ENCODE measurements at places on chromosomes 1 and 21.
A peak's percentile ranks its signal among the peaks of the same experiment; 100 is the strongest.

- no peak for DNase-seq
These were observed 8.6 kb upstream of the IFNAR1 start for GRCh38 chr21:33315946-33316710.

DNA sequence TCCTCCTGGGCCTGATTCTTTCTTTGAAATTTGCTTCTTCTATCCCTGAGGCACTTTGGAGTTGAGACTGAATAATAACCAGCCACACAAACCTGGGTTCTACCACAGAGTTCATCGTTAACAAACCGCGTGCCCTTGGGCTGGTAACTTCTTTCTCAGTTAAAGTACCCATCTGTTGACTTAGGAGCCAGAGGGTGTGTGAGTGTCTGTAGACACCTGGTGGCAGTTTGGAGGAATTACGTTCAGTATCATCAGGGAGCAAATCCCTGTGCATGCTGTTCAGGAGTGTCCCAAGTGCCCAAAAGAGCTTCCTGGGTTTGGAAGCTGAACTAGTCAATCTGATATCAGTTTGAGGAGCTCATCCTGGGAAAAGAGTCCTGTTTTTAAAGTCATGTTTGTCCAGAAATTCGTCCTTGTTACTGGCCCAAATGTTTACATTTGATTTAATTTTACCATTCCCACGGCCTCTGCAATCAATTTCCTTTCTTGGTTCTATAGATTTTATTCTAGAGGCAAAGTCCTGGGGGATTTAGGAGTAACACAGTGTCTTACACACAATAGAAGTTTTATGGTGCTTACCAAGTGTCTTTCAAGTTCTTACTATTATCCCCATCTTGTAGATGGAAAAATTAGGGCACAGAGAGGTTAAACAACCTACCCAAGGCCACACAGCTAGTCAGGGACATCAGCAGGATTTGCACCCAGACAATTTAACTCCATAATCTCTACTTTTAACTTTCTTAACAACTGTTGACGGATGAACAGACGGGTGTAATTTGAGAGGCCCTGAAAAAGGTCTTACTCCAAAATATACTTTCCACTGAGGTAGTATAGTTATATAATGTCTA lies 26.7 kb upstream of the RPTN start:
- peak; percentile 57 for DNase-seq

DNA sequence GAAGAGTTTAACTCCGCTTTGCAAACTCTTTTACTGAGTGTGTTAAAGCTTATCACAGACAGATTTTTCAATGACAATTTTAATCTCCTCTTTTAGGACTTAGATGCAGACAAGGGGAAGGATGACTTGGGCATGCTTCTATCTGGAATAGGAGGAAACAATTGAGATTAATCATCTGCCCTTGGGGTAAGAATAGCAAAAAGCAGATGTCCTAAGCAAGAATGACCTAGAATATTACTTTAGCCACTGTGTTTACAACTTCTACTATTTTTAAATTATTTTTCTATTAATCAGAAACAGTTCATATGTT lies 569.0 kb upstream of the ADGRL2 start:
- DNase-seq: no peak

GRCh38 chr1:12315146-12315545 lies 85.3 kb downstream of the VPS13D start:
- no peak for DNase-seq

DNA sequence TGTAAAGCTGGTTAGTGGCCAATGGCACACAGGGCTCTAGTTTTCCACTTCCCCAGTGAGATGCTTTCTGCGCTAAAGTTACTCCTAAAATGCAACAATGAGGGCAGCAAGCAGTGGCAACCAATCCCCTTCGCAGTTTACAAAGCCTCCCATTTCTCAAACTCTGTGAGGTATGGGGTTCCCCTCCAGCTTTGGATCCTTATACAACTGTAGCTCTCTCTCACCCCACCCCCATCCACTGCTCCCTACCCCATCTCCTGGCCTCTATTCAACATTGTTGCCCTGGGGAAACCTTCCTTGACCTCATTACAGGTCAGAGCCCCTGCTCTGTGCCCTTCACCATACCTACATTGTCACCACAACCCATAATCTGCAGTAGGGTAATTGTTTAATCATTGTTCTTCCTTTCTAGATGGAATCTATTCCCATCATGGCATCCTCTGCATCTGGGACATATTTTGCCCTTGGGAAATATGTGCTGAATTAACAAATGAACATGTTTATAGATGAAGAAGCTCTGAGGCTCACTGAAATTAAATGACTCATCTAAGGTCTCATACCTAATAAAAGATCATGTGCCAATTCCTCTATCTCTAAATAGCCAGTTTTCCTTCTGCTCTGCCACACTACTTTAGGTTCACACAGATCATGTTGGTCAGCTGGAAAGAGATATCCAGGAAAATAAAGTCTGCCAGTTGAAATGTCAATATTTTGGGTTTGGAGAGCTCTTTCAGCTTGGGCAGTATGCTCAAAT lies 12.6 kb downstream of the KIAA0040 start:
- no peak for DNase-seq

- DNase-seq: no peak
These were observed 177.3 kb upstream of the PTBP2 start for GRCh38 chr1:96544051-96544830.

DNA sequence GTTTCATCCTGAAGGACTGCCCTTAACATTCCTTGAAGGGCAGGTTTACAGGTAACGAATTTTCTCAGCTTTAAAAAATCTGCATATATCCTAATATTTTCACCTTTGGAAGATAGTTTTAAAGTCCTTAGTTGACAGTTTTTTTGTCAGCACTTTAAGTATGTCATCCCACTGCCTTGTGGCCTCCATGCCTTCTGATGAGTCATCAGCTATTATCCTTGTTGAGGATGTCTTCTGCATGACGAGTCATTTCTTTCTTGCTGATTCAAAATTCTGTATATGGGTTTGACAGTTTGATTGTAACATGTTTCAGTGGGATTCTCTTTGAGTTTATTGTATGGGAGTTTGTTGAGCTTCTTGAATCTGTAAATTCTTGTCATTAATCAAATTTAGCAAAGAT lies 500.6 kb downstream of the DISC1 start:
- no peak for DNase-seq

DNA sequence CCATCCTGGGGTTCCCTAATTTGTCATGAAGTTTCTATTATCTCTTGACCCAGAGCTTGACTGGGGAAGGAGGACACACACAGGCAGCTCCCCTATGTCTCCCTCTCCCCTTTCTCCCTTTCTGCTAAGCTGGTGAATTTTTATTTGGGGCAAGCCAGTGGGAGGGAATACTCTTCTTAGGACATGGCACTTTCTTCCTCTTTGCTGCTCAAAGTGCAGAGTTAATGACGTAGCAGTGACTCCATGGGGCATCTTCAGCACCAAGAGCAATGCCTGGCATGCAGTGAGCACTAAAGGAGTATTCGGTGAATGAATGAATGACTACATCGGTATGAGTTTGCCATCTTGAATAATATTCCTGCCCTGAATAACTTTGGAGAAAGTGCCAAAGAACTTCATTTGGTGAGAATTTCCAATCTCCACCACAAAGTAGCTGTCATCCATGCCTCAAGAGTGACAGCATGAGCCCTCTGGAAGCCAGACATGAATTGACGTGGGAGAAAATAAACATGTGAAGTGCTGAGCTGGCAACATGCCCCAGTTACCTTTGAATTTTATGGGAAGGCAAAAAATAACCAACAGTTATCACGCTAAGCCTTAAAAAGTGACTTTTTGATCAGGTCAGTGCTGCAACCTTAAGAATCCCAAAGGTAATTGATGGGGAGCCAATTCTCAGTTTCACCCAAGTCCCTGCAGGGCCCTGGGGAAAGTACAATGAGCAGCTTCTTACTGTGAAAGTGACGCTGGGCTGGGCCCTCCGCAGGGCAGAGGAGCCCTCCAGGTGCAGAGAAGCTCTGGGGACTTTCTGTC lies 22.1 kb upstream of the ATF3 start:
- DNase-seq: no peak

GRCh38 chr1:184965944-184966860 lies 8.1 kb downstream of the NIBAN1 start:
- DNase-seq: no peak

GRCh38 chr1:230867101-230867902 lies 1.0 kb downstream of the C1orf198 start:
- DNase-seq: no peak

DNA sequence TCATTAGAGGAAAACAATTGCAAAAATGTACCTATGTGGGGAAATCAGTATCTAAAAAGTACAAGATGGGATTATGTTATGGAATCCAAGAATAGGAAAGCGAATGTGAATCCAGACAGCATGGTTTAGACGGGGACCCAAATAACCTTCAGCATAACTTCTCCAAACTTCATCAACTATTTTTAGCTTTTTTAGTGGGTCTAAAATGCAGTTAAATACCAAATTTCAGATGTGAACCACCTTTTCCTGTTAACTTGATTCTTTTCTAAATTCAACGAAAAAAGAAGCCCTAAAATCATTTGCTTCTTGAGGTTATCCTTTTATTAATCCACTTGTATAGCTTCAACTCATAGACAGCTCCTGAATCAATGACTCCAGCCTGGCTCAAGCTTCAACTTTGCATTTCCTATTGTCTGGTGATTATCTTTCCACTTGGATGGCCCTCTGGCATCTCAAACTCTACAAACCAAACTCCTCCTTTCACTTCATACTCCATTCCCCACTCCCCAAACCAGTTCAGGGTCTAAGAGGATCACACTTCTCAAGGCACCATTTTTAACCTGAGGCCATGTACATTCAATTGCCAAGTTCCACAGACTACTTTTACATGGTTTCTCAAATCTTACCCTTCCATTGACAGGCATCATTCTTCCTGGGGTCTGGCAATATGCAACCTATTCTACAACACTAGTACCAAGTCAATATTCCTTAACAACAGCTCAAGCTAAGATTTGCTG lies 7.4 kb downstream of the ERRFI1 start:
- no peak for DNase-seq

DNA sequence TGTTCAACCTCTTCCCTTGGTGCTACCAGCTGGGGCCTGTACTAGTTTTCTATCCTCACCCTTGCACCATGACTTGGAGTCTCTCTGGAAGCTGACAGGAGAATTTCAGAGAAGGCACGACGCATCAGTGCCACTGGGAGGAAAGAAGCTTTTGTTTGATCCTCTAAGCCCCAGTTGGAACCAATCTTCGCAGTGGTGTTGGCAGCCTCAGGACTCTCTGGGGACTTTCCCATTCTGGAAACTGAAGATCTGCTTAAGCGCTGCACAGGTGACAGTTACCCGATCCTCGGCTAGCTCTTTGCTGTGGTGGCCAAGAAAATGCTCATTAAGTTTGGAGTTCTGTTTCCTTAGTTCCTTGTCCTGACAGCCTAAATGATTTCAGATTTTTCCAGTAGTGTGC lies 222.3 kb downstream of the RHOU start:
- no peak for DNase-seq

DNA sequence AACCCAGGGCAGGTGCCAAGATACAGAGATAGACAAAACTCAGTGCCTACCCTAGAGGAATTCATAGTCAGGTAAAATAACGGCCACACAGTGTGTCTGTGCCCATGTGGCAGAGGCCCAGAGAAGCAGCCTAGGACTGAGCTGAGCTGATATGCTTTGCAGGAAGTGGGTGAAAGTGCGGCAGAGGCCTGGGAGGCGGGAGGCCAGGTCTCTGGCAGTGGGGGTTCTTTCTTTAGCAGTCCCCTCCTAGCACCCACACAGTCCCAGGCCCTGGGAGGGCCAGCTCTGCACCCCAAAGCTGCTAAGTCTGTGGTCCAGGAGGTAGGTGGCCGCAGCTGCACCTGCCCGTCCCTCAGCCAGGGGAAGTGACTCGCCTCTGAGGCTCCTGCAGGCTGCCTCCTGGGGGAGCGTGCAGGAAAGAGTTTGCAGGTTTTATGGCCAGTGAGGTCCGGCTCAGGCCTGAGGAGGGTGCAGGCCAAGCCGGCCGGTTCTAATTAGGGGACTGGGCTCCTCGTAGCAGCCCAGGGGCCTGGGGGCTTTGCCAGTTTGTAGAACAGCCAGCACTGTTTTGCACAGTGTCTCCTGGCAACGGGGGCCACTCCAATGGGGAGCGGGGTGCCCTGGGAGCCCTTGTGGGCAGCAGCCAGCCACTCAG lies 107.9 kb downstream of the SPSB1 start:
- peak; percentile 36 for DNase-seq

GRCh38 chr1:17434601-17435000 lies 4.9 kb downstream of the RCC2 start:
- DNase-seq: no peak

DNA sequence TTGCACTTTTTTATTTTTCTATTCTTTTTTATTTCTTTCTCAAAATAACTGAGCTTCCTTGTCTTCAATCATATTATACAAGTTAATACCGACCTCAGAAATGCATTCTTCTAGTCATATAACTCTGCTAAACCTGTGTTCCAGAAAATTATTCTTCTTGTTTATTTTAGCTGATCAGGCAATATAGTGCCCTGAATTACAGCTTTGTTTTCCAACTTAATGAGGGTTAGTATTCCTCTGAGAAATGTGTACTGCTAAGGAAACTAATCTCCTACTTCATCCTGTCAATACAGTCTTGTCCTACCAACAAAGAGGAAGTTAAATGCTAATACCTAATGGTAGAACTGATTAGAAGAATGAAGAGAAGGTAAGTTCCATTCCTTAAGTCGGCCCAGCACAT lies 13.0 kb downstream of the BRINP3 start:
- DNase-seq: no peak

DNA sequence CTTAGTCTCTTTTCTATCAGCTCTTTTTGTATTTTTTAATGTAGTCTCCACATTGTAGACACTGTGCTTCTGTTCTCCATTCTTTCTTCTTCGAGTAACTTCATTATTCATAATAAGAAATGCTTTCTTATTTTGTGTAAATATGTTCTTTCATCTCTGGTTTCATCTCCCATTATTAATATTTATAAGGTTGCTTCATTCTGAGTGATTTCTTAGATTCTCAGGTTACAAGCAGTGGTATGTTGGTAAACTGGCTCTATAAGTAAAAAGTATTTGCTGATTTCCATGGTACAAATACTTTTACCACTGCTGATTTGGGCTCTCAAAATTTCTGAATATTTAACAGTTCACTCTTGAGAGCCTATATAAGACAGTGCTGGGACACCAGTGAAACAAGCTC lies 81.3 kb downstream of the CDC14A start:
- no peak for DNase-seq

DNA sequence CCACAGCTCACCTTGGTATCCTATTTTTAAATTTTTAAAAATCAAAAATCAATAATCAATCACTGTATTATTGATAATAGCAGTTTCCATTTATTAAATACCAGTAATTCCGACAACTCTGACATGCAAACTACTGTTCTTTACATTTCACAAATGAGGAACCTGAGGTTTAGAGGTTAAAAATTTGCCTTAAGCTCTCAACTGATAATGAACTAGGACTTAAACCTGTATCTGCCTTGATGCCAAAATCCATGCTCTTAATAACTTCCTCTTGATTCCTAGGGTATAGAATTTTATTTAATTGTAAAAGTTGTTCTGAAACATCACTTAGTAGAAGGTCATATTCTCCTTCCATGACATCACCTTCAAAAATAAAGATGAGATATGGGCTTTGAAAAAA lies 5.6 kb downstream of the ARHGAP29 start:
- no peak for DNase-seq

GRCh38 chr1:55326496-55327243 lies 111.5 kb upstream of the USP24 start:
- DNase-seq: no peak

- DNase-seq: no peak
These were observed 27.8 kb upstream of the NFIA start for GRCh38 chr1:61054601-61054993.

Data from CD4-positive, alpha-beta T cell treated with Interleukin-6 at 100 ng/mL for 8 hours (primary cell).